ENCODE measurements at places on chromosomes 4 and X.

- DNase-seq = no peak
These were observed 126.6 kb upstream of the GYPA start for GRCh38 chr4:144267084-144267483.

GRCh38 chrX:73076838-73077237 is 2.5 kb downstream of the PABPC1L2A start:
- DNase-seq = no peak

GRCh38 chr4:15656038-15656470 is 897 bp upstream of the FBXL5 start:
- DNase-seq = no peak

GRCh38 chr4:90027565-90027964 is 99.6 kb upstream of the CCSER1 start:
- DNase-seq = peak; percentile 7

GRCh38 chr4:2078584-2078983 is 19.5 kb downstream of the NAT8L start:
- no peak for DNase-seq

Measured in KBM-7 (cell line).